ENCODE measurements at places on chromosomes 11 and 22.

DNA sequence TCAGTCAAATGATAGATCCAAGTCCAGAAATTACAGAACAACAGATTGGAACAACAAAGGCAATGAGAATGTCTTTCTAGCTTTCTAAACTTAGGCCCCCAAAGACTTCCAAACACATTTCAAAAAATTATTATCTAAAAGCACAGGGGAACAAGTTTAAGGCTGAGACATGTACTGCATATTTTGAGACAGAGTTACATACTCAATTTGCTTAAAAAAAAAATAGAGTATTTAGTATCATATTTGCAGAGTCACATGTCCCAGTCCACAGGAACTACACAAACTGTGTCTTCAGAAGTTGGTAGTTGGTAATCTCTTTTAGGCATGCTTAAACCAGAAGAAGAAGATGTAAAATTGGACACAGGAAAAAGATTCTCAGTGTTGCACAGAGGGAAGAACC lies 127.2 kb downstream of the MAML2 start:
- no peak for DNase-seq

DNA sequence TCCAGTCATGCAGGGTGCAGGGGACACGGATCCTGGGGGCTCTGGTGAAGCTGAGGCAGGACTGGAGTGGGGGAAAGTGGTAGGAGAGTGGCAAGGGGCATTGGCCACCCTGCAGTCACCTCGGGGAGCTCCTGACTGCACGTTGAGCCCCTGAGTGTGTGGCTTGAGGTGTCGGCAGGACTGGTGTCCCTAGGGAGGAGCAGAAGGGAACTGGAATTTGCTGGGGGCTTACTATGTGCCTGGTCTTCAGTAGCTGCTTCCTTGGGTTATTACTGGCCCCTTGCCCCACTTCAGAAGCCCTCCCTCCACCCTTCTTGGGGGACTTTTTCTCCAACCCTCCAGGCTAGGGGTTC lies 31.5 kb downstream of the IFT27 start:
- no peak for DNase-seq

DNA sequence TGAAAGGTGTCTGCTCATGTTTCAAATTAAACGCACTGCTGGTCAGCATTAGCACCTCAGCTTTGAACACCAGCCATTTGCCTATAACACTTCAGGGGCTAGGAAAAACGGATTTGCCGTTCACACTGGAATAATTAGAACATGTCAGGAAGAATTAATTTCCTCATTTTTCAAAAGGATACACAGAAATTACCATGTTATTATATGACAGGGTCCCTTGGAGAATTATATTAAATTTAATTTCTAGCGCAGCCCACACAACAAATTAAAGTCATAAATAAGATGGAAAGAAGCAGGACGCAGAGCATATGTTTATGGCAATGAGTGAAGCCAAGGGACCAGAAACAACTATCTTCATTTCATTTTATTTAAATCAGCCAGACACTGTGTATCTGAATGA lies 83.8 kb upstream of the SOX6 start:
- no peak for DNase-seq

GRCh38 chr11:41040474-41040873 lies 419.0 kb downstream of the LRRC4C start:
- no peak for DNase-seq

DNA sequence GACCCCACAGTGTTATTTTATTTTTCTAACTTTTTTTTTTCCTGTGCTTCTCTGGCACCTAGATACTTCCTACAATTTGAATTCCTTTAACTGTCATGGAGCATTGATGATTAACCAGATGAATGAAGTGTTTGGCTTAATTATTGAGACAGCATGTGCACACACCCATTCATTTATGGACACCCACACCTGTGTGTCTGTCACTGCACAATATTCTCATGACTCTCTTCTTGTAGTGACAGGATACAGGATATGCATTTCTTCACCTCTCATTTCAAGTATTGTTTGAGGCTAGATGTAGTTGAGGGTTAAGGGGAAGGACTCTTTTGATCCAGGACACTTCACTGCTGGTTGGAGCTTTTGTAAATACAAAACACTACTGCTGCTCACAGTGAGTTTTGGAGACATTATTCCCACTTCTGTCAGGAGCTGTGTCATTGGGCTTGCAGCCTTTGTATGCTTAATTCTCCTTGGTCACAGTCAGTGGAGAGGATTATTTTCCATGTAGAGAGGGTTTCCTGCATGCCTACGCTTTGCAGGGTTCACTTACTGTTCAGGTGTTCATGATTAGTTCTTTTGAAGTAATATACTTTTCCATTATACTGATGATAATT lies 33.5 kb downstream of the SPECC1L start:
- DNase-seq = no peak

GRCh38 chr22:25953276-25953675 lies 211.3 kb downstream of the MYO18B start:
- no peak for DNase-seq

- DNase-seq = peak; percentile 1
Measured at GRCh38 chr11:38384568-38384967, 1786.5 kb upstream of the RAG2 start.

- DNase-seq = peak; percentile 95
Measured at GRCh38 chr22:24474221-24474620, 20.9 kb upstream of the UPB1 start.

- no peak for DNase-seq
Measured at GRCh38 chr11:111633248-111633647, 31.0 kb downstream of the SIK2 start.

DNA sequence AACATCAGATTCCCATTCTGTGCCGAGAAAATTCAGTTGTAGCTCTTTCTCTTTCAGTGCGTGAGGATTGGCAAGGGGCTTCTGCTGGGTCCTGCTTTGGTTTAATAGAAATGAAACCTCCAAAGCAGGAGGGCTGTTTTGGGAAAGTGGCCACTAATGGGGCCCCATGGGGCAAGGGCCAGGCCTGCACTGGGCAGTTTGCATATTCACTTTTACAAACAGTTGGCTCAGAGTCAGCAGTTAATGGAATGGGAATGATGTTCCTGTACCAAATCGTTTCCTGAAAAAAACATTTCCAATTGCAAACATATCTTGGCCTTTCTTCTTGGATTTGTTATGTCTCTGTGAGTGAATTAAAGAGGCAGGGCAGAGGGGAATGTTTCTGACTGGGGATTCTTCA lies 92.1 kb downstream of the PARVA start:
- no peak for DNase-seq

GRCh38 chr22:19287889-19288288 lies 3.6 kb downstream of the CLTCL1 start:
- DNase-seq = peak; percentile 86

GRCh38 chr11:118658429-118659313 lies 20.8 kb downstream of the TREH start:
- peak; percentile 47 for DNase-seq

DNA sequence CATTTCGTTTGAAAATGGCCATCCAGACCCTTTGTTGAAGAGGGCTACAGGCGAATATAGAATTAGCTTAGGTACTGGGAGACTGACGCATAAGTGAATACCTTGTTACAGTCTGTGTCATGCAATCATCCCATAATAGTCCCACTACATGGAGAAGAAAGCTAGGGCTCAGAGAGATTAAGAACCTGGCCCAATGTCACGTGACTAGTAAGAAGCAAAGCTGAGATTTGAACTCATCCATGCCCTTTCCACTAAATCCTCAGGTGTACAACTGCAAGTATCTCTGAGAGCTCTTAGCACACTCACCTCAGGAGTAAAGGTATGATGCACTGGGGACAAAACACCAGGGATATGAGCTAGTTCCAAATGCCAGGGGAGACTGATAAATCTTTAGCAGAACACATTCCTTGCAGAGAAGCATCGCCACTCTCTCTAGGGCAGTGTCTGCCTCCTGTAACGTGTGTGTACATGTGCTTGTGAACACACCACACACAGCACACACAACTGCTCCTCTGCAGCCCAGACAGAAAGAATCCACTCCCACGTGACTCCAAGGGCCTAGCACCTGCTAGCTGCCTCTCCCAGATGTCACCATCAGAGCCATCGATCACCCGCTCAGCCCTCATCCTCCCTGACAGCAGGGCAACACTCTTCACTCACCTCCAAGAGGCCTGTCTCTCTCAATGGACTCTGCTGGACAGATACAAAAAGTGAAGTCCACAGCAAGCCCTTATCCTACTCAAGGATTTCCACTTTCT lies 402.8 kb downstream of the NXPE2 start:
- DNase-seq = no peak

GRCh38 chr22:19176732-19177131 lies 1.8 kb downstream of the SLC25A1 start:
- no peak for DNase-seq

DNA sequence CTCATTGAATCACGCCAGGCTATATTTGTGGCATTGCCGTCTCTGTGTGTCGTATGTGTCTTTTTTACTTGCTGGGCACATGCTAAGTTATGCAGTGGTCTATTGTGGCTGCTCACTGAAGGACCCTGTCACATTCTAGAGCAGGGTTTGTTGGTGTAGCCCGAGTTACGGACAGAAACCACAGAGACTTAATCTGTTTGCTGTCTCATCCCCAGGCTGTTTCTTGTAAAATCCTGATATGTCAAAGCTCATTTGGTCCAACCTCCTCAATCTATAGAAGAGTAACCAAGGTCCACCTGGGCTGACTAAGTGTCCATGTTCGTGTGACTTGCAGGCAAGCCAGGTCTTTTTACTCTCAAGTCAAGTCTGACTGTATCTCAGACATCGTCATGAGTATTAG lies 5.0 kb downstream of the DPF2 start:
- no peak for DNase-seq

DNA sequence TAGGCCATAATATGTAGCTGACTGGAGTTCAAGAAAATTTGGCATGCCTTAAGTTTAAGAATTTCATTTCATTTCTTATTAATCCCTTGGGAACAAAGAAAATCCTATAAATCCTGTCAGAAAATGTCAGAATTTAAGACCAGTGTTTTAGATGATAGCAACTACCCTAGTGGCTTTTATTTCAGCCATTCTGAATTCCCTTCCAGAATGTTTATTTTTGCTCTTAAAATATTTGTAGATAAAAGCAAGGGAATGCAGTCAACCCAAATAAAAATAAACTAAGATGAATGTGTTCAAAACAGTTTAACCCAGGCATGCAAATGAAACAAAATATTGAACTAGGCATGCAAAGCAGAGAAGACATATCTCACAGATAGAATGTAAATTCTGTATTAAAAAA lies 356.9 kb upstream of the LRRC4C start:
- no peak for DNase-seq

- DNase-seq = no peak
Measured at GRCh38 chr11:78424334-78425270, 7.0 kb upstream of the GAB2 start.

All from ELR (cell line).